ENCODE measurements at places on chromosomes 5 and 9.

DNA sequence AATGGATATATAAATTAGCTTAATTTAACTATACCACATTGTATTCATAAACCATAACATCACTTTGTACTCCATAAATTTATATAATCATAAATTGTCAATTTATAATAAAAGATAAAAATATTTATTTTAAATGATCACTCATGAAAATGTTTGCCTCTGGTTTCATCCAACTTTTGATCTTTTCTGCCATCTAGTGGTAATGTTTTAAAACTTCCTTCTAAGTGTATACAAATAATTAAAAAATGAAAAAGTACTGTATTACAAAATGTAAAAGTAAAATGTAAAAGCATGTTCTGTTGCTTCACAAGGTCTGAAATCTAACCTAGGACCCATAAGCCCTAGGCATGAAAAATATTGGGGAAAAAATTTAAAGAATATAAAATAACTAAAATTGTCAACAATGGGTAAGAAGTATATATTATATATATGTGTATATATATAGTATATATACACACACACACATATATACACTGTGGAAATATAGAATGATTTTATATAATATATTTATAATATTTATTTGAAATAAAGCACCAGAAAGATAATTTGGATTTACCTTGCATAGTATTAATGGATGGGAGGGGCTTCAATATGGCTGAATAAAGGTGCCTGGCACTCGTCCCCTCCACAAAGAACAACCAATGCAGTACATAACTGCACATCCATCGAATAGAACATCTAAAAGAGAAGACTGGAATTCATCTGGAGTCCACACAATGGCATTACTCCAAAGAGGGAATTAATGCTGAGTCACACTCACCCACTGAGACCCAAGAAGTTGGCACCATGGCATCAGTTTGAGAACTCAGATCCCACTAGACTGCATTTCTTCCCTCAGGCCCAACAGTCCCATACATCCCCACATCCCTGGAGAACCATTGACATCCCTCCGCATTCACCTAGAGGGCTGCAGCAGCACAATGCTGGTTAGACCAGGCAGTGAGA is 32.5 kb downstream of the ANXA1 start:
- no peak for DNase-seq

- no peak for DNase-seq
These were observed 149.7 kb upstream of the SPRY4 start for GRCh38 chr5:142474431-142475094.

- DNase-seq: peak; percentile 96
These were observed 588.5 kb downstream of the MTRR start for GRCh38 chr5:8457187-8458037.

GRCh38 chr9:133999851-134000265 is 7.7 kb upstream of the VAV2 start:
- DNase-seq: no peak

- DNase-seq: no peak
These were observed 3.4 kb upstream of the ESM1 start for GRCh38 chr5:54988817-54989216.

DNA sequence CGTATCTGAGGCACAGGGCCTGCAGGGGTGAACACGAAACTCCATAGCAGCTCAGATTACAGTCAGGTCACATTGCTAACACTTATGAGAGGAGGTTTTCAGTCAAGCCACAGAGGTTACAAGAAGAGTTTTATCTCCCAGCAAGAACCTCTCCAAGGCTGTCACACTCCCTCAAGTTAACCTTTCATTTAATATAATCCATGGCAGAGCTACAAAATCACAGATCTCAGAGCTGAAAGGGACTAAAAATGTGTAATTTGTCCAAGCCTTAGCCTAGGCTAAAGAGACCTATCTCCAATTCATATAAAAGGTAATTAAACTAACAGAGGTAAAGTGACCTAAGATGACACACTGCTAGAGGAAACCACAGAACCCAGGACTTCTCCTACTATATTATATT is 57.2 kb downstream of the MLANA start:
- DNase-seq: no peak

- no peak for DNase-seq
These were observed 6.8 kb upstream of the IL7R start for GRCh38 chr5:35849860-35850259.

DNA sequence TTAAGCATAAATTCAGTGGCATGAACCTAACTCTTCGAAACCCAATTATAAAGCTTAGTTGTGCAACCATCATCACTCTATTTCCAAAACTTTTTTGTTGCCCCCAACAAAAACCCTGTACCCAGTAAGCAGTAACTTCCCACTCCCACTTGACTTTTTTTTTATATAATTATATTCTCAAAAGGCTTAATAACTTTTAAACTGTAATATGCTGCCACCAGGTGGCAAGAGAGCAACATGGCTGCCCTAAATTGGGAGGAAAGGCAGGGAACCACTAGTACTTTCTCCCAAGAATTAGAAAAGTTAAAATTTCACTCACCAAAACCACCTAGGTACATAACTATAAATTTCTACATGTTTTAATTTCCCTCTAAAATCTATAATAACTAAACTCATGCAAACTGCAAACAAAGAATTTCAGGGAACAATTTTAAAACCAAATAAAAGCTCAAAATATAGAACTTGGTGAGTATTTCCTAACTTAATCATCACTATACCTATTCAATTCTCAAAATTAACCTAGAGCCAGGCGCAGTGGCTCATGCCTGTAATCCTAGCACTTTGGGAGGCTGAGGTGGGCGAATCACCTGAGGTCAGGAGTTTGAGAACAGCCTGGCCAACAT is 50.2 kb upstream of the RNF38 start:
- DNase-seq: no peak

DNA sequence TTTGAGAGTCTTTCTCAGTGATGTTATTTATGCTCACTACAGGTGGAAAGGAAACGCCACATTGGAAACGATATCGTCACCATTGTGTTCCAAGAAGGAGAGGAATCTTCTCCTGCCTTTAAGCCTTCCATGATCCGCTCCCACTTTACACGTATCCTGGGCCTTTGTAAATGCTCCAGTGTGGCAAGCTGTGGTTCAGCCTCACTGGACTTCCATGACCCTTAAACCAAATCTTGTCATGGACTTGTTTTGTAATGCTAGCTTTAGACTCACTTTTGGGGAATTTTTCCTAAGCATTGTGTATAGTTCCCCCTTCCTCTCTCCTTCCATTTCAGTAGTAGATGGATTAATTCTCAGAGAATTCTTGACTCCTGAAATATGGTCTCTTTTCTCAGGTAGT is 60.9 kb upstream of the SLC2A8 start:
- no peak for DNase-seq

DNA sequence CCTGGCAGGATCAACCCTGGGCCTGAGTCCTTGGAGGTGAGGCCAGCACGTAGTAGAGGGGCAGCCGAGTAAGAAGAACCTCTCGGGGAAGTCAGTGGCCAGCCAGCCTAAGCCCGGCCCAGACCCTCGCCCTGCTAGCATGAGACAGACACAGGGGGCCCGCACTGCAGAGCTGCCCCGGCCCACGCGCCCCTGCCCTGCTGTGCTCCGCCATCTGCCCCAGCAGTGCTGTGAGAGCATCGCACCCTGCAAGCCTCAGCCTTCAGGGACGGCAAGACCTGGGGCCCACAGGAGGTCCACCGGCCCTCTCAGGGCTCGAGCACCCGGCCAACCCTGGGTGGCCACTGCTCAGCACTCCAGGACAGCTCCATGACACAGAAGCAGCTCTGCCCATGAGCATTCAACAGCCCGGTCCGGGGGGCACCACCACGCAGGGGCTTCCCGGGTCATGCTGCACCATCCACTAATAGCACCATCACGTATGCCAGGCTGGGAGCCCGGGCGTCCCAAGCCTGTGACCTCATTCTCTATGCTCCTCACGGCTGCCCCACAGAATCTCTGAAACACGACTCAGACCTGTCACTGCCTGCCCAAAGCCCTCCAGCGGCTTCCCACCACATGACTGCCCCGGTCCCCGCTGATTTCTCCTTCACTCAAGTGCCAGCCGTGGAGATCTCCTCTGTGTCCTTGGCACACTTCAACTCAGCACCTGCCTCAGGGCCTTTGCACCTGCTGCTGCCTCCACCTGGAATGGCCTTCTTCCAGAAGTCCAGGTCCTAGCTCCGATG is 38.1 kb downstream of the ADAMTS2 start:
- no peak for DNase-seq

DNA sequence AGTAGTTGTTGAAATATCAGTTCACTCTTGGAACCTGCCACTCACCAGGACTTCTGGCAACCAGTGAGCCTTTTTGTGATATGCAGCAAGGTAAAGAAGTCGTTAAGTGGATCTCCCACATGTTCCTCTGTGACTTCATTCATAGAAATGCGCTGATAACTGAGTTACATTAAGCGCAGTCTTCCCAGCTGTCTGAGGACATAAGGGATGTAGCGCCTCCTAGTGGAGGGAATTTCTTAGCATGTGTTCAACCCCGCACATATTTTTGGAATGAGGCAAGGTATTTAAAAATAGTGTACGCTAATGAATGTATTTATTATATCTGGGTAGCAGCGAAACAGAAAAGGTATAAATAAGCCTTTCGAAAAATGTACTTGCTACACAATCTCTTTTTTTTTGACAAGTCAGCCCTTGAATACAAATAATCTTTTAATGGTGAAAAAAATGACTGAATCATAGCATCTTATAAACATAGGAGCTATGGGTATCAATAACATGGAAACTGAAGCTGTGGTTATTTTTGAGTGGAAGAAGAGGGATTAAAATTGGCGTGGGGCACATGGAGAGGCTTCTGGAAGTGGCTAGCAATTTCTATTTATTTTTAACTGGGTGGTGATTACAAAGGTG is 38.0 kb downstream of the PALM2AKAP2 start:
- DNase-seq: peak; percentile 96

- DNase-seq: no peak
These were observed 54.1 kb upstream of the DMRTA1 start for GRCh38 chr9:22392523-22392922.

DNA sequence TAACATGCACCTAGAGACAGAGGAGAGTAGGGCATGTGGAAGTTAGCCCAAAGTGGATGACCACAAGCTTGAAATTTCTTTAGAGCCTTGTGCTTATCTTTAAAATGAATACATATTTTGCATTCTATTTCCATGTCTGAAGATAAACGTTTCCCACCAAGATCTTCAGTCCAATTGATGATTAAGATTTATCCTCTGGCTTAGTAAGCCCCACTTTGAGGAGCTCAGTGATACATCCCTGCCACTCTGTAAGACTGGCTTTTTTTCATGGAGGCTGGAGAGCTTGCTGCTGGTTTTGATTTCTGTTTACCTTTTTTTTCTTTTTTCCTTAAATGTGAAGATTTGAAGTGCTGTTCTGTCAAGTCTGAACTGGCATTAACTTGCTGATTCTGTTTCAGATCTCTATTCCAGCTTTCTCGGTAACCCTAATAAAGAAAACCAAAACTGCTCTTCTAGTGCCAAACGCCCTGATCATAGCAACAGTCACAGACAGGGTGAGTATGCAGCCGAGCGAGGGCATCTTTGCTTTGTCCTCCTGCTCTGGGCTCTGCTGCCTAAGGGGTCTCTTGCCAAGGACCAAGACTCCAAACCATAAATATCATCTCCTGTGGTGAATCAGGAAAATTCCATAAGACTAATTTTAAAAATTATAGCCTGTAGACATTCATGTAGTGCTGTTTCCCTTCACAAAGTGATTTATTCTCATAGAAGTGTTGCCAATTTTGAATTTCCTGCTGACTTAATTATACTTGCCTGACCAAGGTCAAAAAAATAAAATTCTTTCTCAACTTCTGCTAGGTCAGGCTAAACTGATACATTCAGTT is 54.3 kb downstream of the GRAMD2B start:
- DNase-seq: no peak

GRCh38 chr9:32384364-32385151 is at the start of gene ACO1:
Gene ACO1 (plus strand): TSS chr9:32384643. CDS start chr9:32405507, 20,864 bp downstream.
- no peak for DNase-seq

DNA sequence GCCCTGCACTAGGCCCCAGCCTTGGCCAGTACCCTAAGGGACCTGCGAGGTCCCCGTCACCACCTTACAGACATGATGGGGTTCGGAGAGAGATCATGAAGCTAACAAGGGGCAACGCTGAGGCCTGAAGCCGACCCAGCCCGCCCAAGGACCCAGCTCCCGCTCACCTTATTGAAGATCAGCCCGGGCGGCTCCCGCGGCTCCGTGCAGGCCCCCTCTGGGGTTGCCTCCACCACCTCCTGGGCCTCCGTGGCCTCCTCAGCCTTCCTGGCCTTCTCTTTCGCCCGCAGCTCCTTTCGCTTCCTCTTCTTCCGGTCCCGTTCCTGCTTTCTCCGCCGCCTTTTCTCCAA is 3.6 kb downstream of the SURF6 start:
- DNase-seq: no peak

DNA sequence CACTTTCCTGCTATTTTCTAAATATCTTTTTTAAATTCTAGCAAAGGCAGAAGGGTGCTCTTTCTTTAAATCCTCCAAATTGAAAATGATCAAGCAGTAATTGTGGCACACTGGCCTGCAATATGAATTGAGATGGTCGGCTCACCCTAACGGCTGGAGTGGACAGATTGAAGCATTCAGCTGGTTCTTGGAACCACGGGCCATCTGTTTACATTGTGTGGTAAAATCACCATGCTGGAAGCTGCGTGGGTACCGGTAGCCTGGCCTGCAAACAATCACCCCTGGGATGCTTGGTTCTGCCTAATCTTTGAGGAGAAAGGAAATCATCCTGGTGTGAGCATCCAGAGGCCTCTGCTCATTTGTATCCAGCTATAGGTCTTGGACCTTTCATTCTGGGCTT is 289.3 kb downstream of the ZNF608 start:
- DNase-seq: no peak

DNA sequence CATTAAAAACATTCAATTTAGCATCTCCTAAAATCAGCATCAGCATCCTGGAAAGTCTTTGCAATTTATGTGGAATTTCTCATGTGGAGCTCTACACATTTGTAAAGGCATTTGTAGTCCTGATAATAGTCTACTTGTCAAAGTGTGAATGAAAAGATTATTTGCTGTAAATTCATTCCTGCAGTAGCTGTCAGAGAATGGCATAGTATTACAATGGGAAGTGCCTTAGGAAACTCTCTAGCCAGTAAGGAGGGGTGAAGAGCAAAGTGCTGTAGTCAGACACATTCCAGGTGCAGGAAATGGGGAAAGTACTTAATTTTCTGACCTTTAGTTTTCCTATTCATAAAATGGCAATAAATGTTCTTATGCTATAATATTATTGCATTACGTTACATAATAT is 627.9 kb downstream of the KCTD16 start:
- no peak for DNase-seq

- DNase-seq: no peak
These were observed 7.3 kb downstream of the PRR7 start for GRCh38 chr5:177453852-177454396.

DNA sequence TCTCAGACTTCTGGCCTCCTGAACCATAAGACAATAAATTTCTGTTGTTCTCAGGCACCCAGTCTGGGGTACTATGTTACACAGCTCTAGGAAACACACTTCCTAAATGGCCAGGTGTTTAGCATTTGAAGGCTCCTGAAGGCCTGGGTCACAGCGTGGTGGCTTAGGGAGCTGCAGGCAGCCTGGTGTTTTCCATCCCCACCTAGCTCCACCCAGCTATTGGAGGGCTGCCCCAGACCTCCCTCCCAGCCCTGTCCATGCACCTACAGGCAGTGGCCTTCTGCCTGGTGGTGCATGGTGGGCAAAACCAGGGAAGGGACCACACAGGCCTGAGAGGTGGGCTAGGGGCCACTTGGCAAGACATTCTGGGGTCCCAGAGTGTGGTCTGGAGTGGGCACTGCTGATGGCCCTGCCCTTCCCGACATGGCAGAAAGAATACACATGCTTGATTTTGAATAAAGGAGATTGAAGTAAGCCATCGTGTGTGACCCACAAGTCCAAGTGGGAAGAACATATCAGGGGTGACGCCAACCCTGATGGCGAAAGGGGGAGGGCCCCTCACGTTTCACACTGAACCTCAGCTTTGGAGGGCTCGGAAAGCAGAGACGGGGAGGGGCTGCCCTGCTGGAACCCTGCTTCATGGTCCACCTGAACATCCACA is 1.3 kb upstream of the SUSD3 start:
- DNase-seq: no peak

Measured in non-pigmented ciliary epithelial cell (primary cell).